ENCODE measurements at places on chromosomes 1 and 21.

DNA sequence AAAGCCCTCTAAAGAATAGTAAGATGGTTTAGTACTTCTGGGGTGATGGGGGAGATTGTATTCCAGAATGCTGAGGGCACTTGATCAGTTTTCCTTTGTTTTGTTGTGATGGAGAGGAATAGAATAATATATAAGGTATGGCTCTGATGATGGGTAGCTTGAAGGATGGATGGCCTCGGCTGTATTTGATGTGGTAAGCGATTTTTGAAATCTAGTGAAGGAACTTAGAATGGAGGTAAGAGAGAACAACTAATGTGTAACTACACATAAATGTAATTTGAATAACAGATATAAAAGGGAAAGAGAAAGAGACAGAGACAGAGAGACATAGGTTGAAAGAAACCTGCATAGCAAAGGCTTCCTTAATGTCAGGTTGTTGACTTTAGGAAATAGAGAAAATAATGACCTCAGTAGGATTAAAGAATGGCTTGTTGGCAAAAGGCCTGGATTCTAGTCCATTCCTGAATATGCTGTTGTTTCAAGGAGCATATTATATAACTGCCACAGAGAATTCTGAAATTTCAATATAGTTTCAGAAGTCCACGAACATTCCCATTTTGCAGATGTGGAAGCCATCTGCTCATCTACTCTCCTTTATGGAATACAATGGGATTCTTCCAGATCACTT, 58.7 kb downstream of the NIBAN1 start:
- no peak for DNase-seq

DNA sequence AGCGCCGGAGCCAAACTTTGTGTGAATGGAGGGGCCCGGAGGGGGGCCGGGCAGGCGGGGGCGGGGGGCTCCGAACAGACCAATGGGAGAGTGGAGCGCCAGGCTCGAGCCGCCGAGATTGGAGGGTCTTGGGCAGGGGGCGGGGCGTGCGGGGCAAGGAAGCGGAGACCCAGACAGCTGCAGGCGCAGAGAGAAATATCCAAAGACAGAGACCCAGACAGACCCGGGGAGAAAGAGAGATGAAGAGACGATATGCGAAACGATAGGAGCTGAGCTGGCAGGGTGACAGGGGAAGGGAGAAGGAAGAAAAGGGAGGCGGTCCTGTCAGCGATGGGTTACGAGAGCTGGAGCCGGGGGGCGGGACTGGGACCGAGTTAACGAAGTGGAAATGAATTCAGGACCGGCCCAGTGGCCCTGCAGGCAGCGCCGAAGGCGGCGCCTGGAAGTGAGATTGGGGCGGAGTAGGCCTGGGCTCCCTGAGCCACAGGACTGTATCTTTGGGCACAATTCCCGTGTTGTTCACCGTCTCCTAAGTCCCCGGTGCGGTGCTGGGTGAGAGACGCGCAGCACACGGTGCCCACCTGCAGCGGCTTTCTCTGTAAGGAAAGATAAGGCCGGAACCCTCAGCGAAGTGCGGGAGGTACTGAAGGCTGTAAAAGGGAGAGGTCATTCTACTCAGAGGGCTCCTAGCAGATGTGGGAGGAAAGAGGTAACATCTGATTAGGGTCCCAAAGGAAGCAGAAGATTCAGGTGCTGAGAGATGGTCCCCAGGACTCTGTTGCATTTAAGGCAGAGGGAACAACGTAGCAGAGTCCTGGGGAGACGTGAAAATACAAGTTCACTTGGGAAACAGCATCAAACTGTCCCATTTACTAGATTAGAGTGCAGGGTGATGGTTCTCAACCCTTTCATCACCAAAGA, 543 bp upstream of the KCNJ10 start:
- DNase-seq: peak; percentile 88

- DNase-seq: no peak
These were observed 256.5 kb upstream of the TMEM51 start for GRCh38 chr1:14897080-14897449.

GRCh38 chr1:55589671-55590297, 374.6 kb upstream of the USP24 start:
- no peak for DNase-seq

- no peak for DNase-seq
These were observed 12.2 kb downstream of the STYXL2 start for GRCh38 chr1:167106119-167106461.

DNA sequence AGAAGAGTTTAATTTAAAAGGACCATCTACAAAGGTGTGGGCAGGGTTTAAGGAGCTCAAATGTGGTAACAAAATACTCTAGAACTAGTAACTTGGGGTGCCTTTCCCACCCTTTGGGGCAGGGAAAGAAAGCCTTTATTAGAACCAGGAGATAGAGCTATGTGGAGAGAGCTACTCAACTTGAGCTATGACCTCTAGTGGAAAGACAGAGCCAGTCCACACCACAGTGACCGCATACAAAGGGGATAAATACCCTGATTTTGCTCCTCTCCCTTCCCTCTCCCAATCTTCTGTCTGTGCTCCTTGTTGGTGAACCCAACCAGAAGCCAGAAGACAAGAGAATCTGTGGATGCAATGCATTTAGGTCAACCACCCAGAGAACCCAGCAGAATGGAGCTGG, 54.4 kb upstream of the JAK1 start:
- DNase-seq: no peak

- no peak for DNase-seq
These were observed 34.6 kb upstream of the FMO3 start for GRCh38 chr1:171055966-171056643.

DNA sequence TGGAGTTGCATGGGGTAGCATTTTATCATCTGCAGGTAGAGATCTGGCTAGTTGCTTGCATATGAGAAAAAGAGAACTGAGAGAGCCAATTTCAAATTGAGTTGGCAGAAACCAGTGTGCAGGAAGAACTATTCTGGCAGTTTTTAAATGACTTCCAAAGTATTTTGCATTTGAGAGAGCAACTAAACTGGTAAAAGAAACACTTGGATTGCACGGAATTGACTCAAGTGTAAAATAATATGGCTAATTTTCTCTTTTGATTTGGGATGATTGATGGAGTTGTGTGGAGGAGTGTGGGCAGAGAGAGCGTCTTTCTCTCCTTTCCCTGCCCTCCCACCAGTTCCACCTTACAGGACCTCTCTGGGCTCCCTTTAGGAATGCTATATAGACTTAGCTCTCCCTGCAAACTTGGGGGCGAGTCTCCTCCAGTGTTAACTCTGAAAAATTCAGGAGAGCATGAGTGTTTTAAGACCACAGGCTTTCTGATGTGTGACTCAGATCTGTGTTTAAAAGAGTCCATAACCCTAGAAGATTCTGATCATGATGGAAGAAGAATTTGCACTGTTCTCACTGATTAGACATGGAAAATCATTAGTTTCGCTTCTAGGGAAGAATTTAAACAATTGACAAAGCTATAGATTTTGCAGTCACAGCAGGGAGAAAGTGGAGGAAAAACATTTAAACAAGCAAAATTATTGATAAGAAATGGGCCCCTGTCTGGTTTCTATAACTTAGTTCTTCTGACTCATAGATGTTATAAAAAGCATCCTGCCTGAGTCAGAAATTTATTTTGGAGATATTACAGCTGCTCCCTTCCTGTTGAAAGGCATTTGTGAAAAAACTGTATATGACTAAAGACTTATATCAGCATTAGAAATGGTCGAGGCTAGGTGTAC, 24.9 kb upstream of the CTBS start:
- no peak for DNase-seq

DNA sequence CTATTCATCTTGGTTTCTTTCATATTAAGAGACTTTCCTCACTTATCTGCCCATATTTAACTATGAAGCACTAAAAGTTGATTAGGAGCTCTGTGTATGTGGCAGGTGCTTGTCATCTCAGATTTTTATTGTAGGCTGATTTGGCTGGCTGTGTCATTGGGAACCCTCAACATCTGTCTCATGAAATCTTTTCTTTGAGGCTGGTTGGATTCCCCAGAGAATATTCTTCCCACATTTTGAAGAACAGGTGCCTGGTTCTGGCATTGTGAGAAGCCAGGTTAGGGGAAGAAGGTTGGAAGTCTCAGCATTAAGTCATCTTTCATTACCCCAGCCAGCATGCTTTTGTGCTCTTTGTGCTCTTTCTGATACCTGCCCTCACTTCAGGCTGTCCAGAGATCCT, 37.1 kb downstream of the EEIG2 start:
- DNase-seq: no peak

GRCh38 chr21:33976082-33977016, 60.7 kb upstream of the ATP5PO start:
- no peak for DNase-seq

GRCh38 chr1:192660613-192661012, 24.7 kb downstream of the RGS13 start:
- no peak for DNase-seq

DNA sequence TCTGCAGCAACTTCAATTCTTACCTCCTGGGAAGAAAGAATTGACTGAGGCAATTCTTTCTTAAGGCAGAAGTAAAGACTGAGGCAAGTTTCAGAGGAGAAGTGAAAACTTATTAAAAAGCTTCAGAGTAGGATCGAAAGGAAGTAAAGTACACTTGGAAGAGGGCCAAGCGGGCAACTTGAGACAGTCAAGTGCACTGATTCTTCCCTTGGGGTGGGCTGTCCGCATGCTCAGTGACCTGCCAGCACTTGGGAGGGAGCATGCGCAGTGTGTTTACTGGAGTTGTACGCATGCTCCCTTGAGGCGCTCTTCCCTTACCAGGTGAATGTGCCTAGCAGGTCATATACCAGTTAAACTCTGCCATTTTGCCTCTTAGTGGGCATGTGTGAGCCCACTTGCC, 55.3 kb upstream of the NBPF3 start:
- no peak for DNase-seq

- no peak for DNase-seq
These were observed 225.6 kb downstream of the ZNF326 start for GRCh38 chr1:90220496-90220895.

GRCh38 chr1:228901936-228902681, 166.8 kb downstream of the RHOU start:
- DNase-seq: no peak

GRCh38 chr1:40653851-40654537, 11.5 kb downstream of the RIMS3 start:
- DNase-seq: no peak

DNA sequence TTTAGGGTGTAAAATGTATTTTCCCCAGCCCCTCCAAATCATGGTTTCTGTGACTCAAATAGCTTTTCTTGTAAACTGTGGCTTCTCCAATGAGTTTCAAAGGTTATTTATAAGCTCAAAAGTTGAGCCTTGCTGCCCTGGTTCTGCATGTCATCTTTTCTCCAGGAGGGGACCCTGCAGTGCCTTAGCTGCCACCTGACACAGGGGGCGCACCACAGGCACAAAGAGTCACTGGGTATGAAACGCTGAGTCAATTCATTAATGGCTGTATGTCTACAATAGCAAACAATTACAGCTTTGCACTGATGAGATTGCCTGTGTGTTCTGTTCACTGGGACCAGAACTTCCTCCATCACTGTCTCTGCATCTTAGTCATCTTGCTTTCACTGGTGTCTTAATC, 100.8 kb downstream of the PCP4 start:
- DNase-seq: no peak

GRCh38 chr1:29823561-29823960, 587.2 kb downstream of the PTPRU start:
- DNase-seq: no peak

GRCh38 chr1:32496127-32496526, 31.3 kb downstream of the ZBTB8B start:
- no peak for DNase-seq

DNA sequence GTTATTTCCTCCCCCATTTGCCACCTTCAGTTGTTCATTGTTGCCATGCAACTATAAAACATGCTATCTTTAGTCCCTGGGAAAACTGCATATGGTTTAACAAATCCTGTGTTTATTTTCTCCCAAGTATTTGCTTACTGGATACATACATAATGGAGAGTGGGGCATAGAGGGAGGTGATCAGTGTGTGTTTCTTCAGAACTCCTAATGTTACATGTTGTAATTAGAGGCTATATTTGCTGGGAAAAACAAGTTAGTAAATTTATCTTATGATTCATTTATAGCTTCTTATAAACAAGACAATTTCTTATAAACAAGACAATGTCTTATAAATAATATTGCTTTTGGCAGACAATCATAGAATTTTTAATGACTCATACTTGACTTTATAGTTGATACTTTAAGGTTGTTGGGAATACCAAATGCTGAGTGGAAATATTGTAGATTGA, 7.3 kb upstream of the GIPC2 start:
- DNase-seq: no peak

GRCh38 chr1:159598196-159598595, 10.6 kb downstream of the APCS start:
- DNase-seq: no peak

DNA sequence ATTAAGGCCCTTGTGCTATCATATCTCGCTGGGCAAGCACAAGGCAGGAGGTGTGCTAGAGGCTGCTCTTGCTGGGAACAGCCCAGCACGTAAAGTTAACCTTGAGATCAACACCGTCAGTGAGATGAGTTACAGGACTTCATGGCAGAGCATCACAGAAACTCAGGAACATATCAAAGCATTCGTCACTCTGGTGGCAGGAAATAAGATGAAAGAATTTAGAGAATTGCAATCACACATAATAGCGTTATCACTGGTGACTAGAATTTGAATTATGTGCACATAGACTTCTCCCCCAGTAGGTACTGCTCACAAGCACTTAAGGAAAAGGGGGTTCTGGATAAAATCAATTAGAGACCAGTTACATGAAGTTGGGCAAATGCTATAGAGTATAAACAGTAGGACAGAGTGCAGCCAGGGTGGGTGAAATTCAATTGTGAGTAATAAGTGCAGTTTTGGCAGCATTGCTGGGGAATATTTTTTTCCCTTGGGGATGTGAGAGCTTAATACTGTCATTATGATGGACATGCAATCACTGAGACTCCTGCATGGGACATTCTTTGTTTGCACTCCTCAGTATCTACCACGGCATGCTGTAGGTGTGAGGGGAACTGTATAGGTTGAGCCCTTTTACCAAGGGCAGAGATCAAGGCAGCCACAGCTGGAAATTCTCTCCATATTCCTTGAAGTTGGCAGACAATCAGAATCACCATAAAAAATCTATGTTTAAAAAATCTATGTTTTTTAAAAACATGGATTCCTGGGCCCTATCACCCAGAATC, 44.2 kb upstream of the ARHGAP29 start:
- DNase-seq: no peak

DNA sequence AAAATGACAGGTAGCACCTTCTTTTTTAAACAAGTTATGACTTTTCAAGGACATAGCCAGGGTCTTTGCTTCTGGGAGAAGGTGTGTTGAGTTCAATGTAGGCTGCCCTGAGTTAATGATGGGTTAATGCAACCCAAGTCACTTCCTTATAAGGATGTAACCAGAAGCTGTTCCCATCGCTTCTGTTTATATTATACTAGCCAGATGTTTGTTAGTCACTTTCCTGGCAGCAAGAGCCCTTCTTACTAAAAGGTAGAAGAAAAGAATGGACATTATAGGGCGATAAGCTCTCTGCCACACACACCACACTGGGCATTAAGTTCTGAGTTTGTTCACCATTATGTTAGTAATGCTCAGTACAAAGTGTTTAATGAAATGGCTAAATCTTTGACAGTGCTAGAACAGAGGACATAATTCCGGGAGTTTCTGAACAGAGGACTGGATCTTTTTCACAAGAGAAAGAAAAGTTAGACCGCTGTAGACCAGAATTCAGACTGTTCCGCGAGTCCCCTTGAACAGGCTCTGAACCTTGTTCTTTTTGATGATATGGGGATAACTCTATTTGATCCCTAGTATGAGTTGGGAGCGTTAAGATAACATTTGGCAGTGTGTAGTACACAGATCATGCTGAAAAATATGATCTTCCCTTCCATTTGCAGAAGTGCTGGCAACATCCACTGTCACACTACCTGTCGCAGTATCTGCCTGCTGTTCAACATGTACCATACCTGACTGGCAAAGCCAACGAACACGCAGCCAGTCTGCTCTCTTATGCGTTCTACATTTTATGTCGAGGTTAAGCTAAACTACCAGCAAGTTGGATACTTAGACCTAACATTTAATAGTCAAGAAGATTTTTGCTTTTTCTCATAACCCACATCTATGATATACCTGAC, 41.0 kb downstream of the DEGS1 start:
- DNase-seq: no peak

All from nucleus accumbens (tissue), 56 donors.